Lung (tissue), 17 donors: ENCODE measurements at places on chromosomes 5 and 9. TPM values are rescaled to one million over a fixed set of nuclear protein-coding genes. Genes with fewer than 3 reads are reported as not detected.

- no peak for DNase-seq
Observed at GRCh38 chr5:143514616-143515335, 111.3 kb upstream of the NR3C1 start.

GRCh38 chr9:3660936-3661335, 135.1 kb upstream of the RFX3 start:
- DNase-seq, result peak; percentile 67

GRCh38 chr5:108093186-108093585, 288.7 kb downstream of the FBXL17 start:
- peak; percentile 46 for DNase-seq

DNA sequence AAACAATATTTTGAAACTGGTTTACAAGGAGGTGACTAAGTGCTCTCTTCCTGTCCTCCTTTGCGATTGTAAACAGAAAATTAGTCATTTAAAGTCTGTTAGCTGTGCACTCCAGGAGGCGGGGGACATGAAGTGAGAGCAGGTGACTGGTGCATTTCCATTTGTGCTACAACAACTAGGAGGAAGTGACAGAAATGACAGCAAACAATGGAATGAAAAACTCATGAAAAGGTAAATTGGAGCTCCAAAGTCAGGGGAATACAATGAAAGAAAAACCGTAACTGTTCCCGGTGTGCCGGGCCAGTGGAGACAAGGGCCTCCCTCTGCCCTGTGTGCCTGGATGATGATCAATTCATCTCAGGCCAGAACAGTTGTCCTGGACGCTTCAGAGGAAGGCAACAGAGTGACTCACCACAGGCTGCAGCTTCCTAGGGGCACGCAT, 439.9 kb downstream of the GADD45G start:
- DNase-seq, result no peak

- no peak for DNase-seq
Observed at GRCh38 chr9:124600407-124600806, 93.2 kb upstream of the NR5A1 start.

GRCh38 chr9:4780651-4781050, 12.1 kb upstream of the RCL1 start:
- no peak for DNase-seq

DNA sequence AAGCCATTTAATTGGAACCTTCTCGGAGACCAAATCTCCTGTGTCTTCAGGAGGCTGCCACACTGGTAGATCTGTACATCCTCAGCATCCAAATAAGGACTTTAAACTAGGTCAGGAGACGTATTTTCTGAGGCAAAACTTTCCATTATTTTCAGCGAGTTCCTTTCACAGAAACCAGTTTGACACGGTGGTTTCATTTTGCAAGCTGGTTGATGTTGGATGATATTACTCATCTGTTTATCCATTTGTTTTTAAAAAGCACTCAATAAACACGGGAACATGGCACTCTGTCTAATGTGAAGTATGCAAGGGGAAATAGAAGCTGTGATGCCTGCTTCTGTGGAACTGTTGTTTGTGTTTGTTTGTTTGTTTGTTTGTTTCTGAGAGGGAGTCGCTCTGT, 199.6 kb downstream of the ERCC6L2 start:
- no peak for DNase-seq

DNA sequence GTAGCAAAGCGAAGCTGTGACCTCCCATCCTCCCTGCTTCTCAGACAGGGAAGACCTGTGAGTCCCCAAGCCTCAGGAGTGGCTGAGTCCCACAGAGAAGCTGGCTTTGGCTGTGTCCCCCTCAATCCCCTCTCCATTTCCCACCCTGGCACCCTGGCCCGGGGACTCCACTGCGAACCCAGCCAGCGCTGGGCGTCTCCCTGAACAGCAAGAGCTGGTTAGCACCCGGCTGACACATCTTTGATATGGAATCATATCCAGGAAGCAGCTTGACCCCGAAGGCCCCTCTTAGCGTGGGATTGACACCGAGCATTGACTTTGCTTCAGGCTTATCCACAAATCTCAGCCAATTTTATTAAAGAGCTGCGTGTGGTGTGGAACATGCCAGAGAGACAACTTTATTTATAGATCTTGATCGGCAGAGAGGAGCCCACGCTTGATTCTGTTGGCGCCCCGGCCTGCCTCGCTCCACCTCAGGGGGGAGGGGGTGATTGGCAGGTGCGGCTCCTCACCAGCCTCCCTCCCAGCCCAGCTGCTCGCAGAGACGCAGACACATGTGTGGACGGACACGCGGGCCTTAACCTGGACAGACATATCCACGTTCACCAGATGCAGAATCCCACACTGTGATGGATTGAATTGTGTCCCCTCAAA, 120.7 kb upstream of the MVB12B start:
- DNase-seq, result no peak

GRCh38 chr9:114668146-114668545, 10.5 kb upstream of the TEX53 start:
- DNase-seq, result no peak

- DNase-seq, result no peak
Observed at GRCh38 chr9:96318921-96319565, 17.1 kb upstream of the HSD17B3 start.

PLEKHG4B gene
- 4.7 TPM for total RNA-seq

CATSPER3 gene
- total RNA-seq, result 0.54 TPM

NR2F1 gene
- 57.3 TPM for total RNA-seq

CDX1 gene
- total RNA-seq, result 0.43 TPM
